ENCODE measurements at places on chromosomes 5 and 9.

GRCh38 chr5:132011622-132012343, at the start of gene ACSL6:
ACSL6 (minus strand) TSS chr5:132011658; CDS start chr5:132011553, 105 bp downstream.
- DNase-seq, result no peak

DNA sequence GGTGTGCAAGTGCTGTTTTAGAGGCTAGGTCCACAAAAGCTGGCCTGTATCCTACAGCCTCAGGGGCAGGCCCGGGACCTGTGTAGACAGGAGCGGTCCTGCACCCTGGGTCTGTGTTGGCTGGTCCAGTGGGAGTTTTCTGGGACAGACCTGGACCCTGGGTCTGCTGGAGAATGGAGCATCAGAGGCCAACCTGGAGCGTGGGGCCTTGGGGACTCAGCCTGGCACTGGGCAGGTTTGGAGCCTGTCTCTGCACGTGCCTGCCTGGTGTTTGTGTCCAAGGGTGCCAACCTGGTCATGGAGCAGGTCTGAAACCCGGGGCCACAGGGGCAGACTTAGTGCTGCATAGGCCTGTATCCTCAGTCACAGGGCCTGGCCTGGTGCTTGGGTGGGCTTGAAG, 45.8 kb downstream of the SRFBP1 start:
- no peak for DNase-seq

DNA sequence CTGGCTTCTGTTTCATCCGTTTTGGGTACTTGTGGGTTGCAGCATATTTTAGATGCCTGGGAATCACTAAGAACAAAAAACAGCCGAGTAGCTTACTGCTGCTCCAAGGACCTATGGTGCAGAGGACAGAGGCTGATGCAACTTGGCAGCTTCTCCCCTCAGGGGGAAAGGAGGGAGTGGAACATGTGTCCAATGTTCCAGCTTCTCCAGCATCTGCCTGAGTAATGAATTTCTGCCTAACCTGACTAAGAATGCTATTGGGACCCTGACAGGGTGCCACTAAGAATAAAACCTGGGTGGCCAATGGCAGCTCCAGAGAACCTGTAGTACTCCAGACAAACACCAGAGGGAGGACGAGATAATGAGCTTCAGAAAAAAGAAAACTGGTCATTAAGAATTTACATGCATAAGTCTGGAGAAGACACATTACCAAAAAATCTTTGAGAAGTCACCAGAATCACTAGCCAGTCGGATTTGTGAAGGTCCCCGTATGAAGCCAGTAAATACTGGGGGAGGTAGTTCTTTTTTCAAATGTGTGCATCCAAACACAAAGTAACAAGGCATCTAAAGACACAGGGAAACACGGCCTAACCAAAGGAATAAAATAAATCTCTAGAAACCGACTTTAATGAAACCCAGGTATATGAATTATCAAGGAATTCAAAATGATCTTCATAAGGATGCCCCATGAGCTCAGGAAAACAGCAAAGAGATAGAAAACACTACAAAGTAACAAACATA, 293.5 kb downstream of the HINT1 start:
- DNase-seq, result peak; percentile 38

DNA sequence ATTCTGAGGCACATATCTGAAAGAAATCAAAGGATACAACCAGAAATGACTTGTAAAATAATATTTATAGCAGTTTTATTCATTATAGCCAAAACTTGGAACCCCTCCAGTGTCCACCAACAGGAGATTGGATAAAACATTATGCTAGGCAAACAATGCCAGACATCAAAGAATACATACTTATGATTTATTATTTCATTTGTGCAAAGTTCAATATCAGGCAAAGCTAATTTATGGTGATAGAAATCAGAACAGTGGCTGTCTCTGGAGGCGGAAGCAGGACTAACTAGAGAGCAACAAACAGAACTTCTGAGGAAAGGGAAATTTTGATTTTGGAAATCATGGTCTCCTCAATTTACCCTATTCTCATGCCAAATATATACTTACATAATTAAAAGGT, 193.1 kb downstream of the ICE1 start:
- DNase-seq, result no peak

GRCh38 chr9:123112015-123112975, 78.8 kb downstream of the GPR21 start:
- no peak for DNase-seq

GRCh38 chr5:144209361-144209760, 38.7 kb downstream of the KCTD16 start:
- DNase-seq, result no peak

DNA sequence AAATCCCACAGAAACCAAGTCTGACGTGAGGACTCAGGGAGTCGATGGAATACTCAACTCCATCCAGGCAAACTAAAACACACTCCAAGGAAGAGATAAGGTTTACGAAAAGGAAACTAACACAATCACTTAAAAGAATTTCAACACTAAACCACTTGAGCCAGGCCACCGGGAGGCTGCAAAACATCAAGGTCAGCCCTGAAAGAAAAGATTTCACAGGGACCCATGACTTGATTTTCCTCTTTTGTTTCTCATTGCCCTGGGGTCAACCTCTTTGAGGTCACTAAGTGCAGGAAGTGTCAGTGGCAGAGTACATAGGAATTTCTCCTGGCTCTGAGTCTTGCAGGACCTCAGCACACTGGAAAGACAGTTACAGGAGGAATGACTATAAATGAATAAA, 77.8 kb upstream of the TARS1 start:
- DNase-seq, result no peak

- DNase-seq, result no peak
Observed at GRCh38 chr5:64506567-64507263, 900 bp downstream of the RGS7BP start.

- DNase-seq, result no peak
Observed at GRCh38 chr5:3740546-3741373, 145.1 kb downstream of the IRX1 start.

GRCh38 chr9:74645007-74645639, 148.0 kb downstream of the RORB start:
- no peak for DNase-seq

- DNase-seq, result no peak
Observed at GRCh38 chr9:113309204-113309813, 6.1 kb upstream of the RNF183 start.

GRCh38 chr5:132096904-132097303, 23.3 kb downstream of the CSF2 start:
- DNase-seq, result no peak

- DNase-seq, result no peak
Observed at GRCh38 chr5:50653946-50654345, 12.5 kb upstream of the PARP8 start.

Data from stimulated activated CD4-positive, alpha-beta T cell treated with anti-CD3 and anti-CD28 coated beads, TNF-alpha, amount 100 ng/mL, for 48 hours (primary cell).